ENCODE measurements at places on chromosomes 4 and X. TPM values are rescaled to one million over a fixed set of nuclear protein-coding genes. Genes with fewer than 3 reads are reported as not detected.

GRCh38 chrX:153333266-153333665, 687 bp upstream of the ZNF275 start:
- no peak for DNase-seq

DNA sequence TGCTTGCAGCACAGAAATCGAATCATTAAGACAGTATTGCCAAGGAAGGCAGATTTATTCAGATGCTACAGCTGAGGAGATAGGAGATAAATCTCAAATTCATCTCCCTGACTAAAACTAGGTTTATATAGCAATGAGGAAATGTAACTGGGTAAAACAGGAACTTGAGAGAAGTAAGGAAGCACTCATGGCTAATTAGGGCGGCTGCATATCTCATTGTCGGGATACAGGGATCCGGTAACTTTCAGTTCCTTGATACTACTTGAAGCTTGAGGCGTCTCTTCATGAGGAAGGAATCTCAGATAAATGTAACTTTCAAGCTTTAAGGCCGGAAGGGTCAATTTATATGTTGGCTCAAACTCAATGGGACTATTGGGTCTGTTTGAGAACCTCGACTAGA, 129.2 kb upstream of the WDR1 start:
- no peak for DNase-seq

Gene KLF8
- 3.8 TPM for total RNA-seq

DNA sequence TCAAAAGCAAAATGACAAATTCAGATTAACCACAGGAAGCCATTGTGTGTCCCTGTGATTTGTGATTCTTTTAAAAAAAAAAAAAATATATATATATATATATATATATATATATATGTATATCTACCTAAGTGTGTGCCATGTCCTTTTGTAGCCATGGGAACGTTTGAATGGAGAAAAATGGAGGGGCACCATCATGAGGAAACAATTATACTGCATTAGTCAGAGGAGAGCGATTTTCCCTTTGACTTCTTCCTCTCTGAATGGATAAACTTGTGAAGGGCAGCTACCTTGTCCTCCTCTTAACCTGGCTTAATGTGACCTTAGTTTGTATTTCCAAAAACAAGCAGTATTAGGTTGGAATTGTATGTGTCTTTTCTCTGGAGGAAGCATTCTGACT, 23.3 kb upstream of the CBLL2 start:
- DNase-seq: no peak

Gene MND1
- total RNA-seq: 1.5 TPM

DNA sequence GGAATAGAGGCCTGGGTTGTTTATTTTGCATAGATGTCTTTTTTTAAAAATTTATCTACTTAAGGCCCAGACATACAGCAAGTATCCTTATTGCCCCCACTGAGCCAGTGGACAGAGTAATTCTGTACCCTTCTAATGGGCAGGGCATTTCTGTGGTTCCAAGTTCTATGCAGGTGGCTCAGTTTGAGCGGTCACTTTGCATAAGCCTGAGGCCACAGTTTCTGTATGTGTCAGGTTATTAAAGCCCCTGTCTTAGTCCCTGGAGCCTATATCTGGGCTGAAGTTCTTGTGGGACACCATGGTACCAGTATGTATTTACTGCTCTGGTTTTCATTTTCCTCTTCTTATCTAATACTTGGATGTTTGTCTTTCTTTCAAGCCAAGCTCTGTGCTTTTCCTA, 168.8 kb downstream of the MID1IP1 start:
- DNase-seq: no peak

Gene LRIT3
- total RNA-seq: 0.08 TPM

GRCh38 chr4:148207068-148207467, 235.1 kb downstream of the NR3C2 start:
- no peak for DNase-seq

Gene PDE6B
- 1.4 TPM for total RNA-seq

DNA sequence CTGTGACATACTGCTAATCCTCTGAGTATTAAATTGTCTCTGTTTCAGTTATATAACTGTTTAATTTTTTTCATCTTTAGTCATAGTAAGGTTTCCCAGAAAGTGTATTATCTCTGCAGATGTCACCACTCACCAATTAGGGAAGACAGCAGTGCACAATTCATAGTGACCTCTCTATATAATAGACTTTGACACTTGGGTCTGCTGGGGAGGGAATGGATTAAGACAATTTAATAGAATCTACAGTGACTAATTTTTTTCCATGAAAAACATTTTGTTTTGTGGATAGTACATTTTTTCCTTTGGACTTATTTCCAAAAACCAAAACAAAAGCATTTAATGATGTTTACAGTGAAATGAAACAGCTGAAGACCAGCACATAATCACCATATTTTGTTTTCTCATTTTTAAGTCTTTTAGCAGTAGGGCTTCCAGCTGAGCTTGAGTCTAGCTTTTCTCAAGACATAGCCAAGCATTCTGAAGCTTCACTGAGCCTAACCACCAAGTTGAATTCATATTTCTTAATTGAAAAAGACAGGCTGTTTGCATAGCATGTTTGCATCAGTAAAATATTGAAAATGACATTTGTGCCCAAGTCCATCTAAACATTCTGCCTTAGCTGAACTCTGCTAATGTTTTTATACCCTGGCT, 69.5 kb downstream of the PCDH19 start:
- no peak for DNase-seq

Gene ADH6
- total RNA-seq: 14.3 TPM

Gene BCORL1
- 10.6 TPM for total RNA-seq

Data from left colon (tissue), 2 donors.